ENCODE measurements at places on chromosomes 13 and 19. TPM values are rescaled to one million over a fixed set of nuclear protein-coding genes. Genes with fewer than 3 reads are reported as not detected.

GRCh38 chr19:7419777-7420439, 68.9 kb downstream of the PEX11G start:
- no peaks in the 10 kb centered on the region for H3K36me3 ChIP-seq
- H3K27ac ChIP-seq, result no peak overlapping the region
- no peak overlapping the region for H3K4me3 ChIP-seq

DNA sequence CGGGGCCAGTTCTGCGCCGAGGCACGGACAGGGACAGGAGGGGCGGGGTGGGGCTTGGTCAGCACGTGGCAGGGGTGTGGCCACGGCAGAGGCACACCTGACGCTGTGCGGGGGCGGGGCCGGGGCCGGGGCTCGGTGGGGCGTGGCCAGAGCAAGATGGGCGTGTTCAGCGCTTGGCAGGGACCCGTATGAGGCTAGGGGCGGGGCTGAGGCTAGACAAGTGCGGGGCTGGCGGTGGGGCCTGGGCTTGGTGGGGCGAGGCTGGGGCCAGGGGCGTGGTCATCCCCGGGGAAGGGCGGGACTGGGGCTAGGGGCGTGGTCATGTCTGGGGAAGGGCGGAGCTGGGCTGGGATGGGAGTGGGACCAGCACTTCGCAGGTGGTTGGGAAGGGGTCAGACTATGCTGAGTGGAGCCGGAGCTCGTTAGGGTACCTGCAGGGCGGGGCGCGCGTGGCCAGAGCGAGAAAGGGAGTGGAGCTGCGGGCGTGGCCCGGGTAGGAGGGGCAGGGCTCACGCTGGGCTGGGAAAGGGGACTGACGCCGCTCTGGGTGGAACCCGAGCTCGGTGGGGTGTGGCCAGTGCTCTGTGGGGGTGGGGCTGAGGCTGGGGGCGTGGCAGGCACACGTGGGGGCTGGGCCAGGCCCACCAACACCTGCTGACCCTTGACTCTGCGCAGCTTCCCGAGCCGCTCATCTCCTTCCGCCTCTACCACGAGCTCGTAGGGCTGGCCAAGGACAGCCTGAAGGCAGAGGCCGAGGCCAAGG, 12.8 kb downstream of the POLR2E start:
- peak; percentile 94 for DNase-seq
- no peaks in the 10 kb centered on the region for H3K4me1 ChIP-seq
- no peak overlapping the region for H3K4me3 ChIP-seq
- no peak overlapping the region for H3K27ac ChIP-seq
- H3K27me3 ChIP-seq, result no peaks in the 10 kb centered on the region

- no peaks in the 10 kb centered on the region for H3K36me3 ChIP-seq
- H3K4me3 ChIP-seq, result no peak overlapping the region
- peaks cover 23% of the 10 kb centered on the region for H3K4me1 ChIP-seq
- no peaks in the 10 kb centered on the region for H3K27me3 ChIP-seq
- no peak for DNase-seq
These were observed 90.0 kb downstream of the CAB39L start for GRCh38 chr13:49353908-49354307.

GRCh38 chr19:12779162-12779993, 4.0 kb upstream of the HOOK2 start:
- peaks cover 38% of the 10 kb centered on the region for H3K4me1 ChIP-seq
- H3K36me3 ChIP-seq, result no peaks in the 10 kb centered on the region
- no peaks in the 10 kb centered on the region for H3K27me3 ChIP-seq
- peak; percentile 97 for DNase-seq
- peak overlapping the region; percentile 98 for H3K27ac ChIP-seq

GRCh38 chr13:53012707-53013106, 15.9 kb upstream of the OLFM4 start:
- no peak overlapping the region for H3K27ac ChIP-seq
- no peaks in the 10 kb centered on the region for H3K4me1 ChIP-seq
- H3K36me3 ChIP-seq, result no peaks in the 10 kb centered on the region
- no peak for DNase-seq
- no peaks in the 10 kb centered on the region for H3K27me3 ChIP-seq

DNA sequence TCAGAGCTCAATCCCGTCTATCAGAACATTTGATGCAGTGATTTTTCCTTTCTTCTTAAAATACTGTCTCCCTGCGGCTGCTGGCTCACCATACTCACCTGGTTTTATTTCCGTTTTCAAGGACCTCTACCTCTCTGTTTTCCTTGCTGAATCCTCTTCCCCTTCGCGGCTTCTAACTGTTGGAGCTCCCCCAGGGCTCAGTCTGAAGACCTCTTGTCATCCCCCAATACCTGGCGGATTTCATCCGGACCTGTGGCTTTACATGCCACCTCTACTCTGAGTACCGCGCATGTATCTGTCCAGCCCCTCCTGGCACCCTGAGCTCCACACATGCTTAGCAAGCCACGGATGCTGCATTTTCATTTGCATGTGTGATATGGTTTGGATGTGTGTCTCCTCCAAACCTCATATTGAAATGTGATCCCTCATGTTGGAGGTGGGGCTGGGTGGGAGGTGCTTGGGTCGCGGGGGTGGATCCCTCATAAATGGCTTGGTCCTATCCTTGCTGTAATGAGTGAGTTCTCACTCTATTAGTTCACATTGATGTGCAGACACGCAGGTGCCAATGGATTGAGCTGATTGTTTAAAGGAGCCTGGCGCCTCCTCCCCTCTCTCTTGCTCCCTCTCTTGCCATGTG, 106.2 kb upstream of the LSM14A start:
- peaks cover 10% of the 10 kb centered on the region for H3K4me1 ChIP-seq
- H3K27me3 ChIP-seq, result peaks cover 13% of the 10 kb centered on the region
- no peak for DNase-seq

DNA sequence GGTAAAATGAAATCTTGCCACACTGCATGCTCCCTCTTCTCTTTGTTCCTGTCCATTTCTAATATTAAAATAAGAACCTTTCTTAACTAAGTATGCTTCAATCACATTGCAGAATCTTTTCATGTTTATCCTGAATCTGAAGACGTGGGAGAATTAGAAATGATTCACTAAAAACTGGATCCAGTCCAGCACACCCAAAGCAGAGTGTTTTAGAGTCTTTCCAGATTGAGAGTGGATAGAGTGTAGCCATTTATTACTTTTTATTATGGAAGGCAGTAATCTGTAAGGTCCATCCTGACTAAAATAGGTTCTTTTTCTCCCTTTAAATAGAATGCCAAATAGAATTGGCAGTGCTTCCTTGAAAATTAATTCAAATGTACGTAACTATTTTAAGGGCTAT, 453.5 kb downstream of the TDRD3 start:
- no peaks in the 10 kb centered on the region for H3K27me3 ChIP-seq
- no peak for DNase-seq
- H3K36me3 ChIP-seq, result no peaks in the 10 kb centered on the region
- no peak overlapping the region for H3K4me3 ChIP-seq
- no peaks in the 10 kb centered on the region for H3K4me1 ChIP-seq

DNA sequence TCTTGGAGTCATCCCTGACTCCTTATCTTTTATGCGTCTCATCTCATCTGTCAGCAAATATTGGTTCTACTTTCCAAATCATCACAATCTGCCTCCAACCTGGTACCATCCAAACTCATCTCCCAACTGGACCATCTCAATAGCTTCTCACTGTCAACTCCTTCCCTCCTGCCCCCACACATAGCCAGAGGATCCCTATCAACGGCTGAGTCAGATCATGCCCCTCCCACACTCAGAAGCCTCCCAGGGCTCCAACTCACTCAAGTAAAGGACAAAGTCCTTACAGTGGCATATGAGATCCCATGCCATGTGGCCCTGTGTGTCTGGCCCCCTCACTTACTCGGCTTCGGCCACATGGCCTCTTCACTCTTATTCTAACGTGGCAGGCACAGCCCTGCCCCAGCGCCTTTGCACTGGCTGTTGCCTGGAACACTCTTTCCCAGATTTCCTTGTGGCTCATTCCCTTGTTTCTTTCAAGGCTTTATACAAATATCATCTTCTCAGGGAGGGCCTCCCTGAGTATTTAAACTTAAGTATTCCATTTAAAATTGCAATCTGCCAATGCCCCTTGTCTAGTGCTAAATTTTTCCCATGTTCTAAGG, 4.3 kb downstream of the SPRED3 start:
- no peaks in the 10 kb centered on the region for H3K27me3 ChIP-seq
- H3K36me3 ChIP-seq, result peaks cover 43% of the 10 kb centered on the region
- peak overlapping the region; percentile 23 for H3K27ac ChIP-seq
- DNase-seq, result peak; percentile 96
- peaks cover 24% of the 10 kb centered on the region for H3K4me1 ChIP-seq
- no peak overlapping the region for H3K4me3 ChIP-seq

- no peaks in the 10 kb centered on the region for H3K36me3 ChIP-seq
- peak overlapping the region; percentile 94 for H3K27ac ChIP-seq
- peak overlapping the region; percentile 83 for H3K4me3 ChIP-seq
- H3K27me3 ChIP-seq, result no peaks in the 10 kb centered on the region
These were observed 11.6 kb upstream of the JUND start for GRCh38 chr19:18292810-18293641.

GRCh38 chr13:89878904-89879303, 1468.6 kb upstream of the MIR17HG start:
- H3K27me3 ChIP-seq, result no peaks in the 10 kb centered on the region
- no peaks in the 10 kb centered on the region for H3K36me3 ChIP-seq
- no peaks in the 10 kb centered on the region for H3K4me1 ChIP-seq

DNA sequence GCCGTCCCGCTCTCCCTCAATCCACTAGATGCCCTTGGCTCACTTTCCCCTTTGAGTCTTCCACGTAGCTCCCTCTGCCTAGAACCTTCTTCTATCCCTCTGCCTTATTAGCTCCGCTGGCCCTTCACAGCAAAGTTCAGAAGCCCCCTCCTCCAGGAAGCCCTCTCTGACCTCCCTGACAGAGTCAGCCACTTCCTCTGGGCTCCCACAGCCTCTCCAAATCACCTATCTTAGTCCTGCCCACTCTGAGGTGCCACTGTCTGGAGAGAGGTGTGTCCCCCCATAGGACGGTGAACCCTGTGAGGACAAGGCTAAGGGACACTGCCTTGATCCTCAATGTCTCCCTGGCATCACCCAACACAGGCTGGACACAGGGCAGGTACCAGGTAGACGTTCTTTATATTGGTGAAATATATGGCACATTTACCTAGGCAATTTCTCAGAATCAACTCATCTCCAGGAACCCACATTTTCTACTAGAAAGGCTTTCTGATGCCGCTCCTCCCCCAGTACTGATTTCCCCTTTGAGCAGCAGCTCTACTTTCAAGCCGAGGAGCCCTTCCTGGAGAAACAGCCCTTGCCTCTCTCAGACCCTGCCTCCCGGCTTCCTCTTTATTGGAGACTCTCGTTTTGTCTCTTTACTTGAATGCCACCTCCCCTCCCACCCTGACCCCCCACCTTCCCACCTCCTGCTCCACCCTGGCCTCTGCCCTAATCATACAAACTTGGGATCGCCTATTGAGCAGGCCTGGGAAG, 3.4 kb upstream of the TGFB1 start:
- no peak overlapping the region for H3K4me3 ChIP-seq
- H3K27ac ChIP-seq, result no peak overlapping the region
- peaks cover 5% of the 10 kb centered on the region for H3K4me1 ChIP-seq
- peaks cover 5% of the 10 kb centered on the region for H3K36me3 ChIP-seq

GRCh38 chr19:49196527-49197240, 39.1 kb downstream of the TRPM4 start:
- DNase-seq, result no peak
- peaks cover 7% of the 10 kb centered on the region for H3K4me1 ChIP-seq
- peaks cover 36% of the 10 kb centered on the region for H3K36me3 ChIP-seq
- no peaks in the 10 kb centered on the region for H3K27me3 ChIP-seq
- no peak overlapping the region for H3K4me3 ChIP-seq
- H3K27ac ChIP-seq, result no peak overlapping the region

GRCh38 chr19:12156223-12157058, at the start of gene ZNF625:
ZNF625 (minus strand) TSS chr19:12156734; CDS start chr19:12156558, 176 bp downstream.
- H3K27me3 ChIP-seq, result no peaks in the 10 kb centered on the region
- peak; percentile 94 for DNase-seq
- peaks cover 7% of the 10 kb centered on the region for H3K4me1 ChIP-seq
- peaks cover 14% of the 10 kb centered on the region for H3K36me3 ChIP-seq

FLT1 gene
- total RNA-seq, result under 0.01 TPM

CD79A gene
- 0.36 TPM for total RNA-seq

F2RL3 gene
- total RNA-seq, result under 0.01 TPM

CD209 gene
- not detected for total RNA-seq

MEX3D gene
- total RNA-seq, result 38.0 TPM

MISP3 gene
- total RNA-seq, result 0.59 TPM

SELENOV gene
- not detected for total RNA-seq
